ENCODE measurements at places on chromosomes 16 and 17. TPM values are rescaled to one million over a fixed set of nuclear protein-coding genes. Genes with fewer than 3 reads are reported as not detected.

GRCh38 chr17:33371377-33371776 lies 78.3 kb upstream of the ASIC2 start:
- no peak for DNase-seq

The CFAP119 gene
- total RNA-seq: 2.7 TPM

DNA sequence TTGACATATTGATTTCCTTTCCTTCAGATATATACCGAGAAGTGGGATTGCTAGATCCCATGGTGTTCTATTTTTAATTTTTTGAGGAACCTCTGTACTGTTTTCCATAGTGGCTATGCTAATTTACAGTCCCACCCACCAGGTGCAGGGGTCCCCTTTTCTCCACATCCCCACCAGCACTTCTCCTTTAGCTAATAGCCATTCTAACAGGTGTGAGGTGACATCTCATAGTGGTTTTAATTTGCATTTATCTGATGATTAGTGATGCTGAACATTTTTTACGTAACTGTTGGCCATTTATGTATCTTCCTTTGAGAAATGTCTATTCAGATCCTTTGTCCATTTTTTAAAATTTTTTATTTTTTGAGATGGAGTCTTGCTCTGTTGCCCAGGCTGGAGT lies 93.9 kb downstream of the SDR42E1 start:
- DNase-seq: no peak

DNA sequence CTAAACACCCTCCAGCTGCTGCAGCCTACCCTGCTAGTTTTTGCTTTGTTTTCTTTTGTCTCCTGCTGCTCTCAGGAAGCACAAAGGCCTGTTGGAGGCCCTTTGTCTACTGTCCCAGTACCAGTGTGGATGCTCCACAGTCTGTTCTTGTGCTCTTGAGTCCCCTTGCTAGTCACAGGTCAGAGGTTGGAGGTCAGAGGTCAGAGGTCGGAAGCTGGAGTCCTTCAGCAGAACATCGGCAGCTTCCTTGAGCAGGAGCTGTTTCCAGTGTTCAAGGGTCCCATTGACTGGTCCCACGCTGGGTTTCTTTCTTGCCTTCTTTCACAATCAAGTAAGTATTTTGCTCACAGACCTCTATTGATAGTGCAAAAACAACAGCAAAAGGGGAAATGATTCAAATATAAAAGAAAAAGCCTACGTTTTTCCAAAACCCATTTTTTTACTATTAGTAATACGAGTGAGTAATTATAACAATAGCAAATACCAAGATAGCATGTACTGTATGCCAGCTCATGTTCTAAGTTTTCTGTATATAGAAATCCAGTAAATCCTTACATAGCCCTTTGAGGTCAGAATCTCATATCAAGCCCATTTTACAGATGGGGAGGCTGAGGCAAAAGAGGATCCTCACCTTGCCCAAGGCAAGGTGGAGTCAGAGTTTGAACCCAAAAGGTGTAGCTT lies 10.9 kb upstream of the IL34 start:
- DNase-seq: no peak

The LRRC37A gene
- total RNA-seq: 5.1 TPM

GRCh38 chr16:67825119-67825518 lies 17.0 kb upstream of the THAP11 start:
- DNase-seq: no peak

GRCh38 chr16:31347445-31347844 lies 7.5 kb upstream of the ITGAX start:
- DNase-seq: no peak

The TMEM114 gene
- total RNA-seq: not detected

- no peak for DNase-seq
Observed at GRCh38 chr16:24098896-24099295, 157.2 kb upstream of the CACNG3 start.

- no peak for DNase-seq
Observed at GRCh38 chr16:79769270-79769927, 168.9 kb upstream of the MAF start.

GRCh38 chr16:14280541-14280940 lies 209.4 kb downstream of the MRTFB start:
- no peak for DNase-seq

DNA sequence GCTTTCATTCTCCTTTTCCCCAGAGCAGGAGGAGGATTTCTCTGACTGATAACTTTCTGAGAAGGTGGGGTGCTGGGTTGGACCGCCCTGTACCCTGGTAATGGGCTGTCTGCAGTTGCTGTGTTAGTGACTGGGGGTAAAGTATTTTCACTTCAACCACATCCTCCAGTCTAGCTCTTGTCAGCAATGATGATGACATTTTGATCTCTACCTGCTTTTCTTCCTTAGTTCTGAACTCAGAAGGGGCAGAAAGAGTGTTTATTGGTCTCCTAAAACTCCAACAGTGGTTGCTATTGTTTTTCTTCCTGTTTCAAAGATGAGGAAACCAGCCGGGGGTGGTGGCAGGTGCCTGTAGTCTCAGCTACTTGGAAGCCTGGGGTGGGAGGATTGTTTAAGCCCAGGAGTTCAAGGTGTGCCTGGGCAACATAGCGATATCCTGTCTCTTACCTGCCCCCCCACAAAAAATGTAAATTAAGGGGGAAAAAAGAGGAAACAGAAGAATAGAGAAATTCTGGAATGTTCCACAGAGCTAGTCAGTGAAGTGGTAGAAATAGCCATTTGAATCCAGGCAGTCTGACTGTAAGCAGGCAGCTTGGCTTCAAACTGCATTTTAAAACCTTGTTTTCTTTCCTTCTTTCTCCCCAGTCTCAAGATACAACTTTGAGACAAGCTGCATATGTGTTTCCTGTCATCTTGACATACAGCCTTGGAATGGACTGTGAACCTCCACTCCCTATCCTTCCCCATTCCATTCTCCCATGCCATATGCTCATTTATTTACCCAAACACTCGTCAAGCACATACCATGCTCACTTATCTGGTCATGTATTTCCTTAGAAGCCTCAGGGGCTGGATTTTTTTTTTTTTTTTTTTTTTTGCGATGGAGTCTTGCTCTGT lies 3.3 kb upstream of the N4BP1 start:
- DNase-seq: no peak

The PRAC2 gene
- not detected for total RNA-seq

- no peak for DNase-seq
Observed at GRCh38 chr17:72185564-72185963, 64.7 kb downstream of the SOX9 start.

The PYCARD gene
- 13.3 TPM for total RNA-seq

GRCh38 chr17:39461113-39461925 lies at the start of gene CDK12:
CDK12 (plus strand) TSS chr17:39461486; CDS start chr17:39462072, 586 bp downstream.
- DNase-seq: peak; percentile 96

The UMOD gene
- total RNA-seq: not detected

The NRN1L gene
- total RNA-seq: not detected

The KIF18B gene
- total RNA-seq: 1.7 TPM

The TRIM25 gene
- 85.3 TPM for total RNA-seq

DNA sequence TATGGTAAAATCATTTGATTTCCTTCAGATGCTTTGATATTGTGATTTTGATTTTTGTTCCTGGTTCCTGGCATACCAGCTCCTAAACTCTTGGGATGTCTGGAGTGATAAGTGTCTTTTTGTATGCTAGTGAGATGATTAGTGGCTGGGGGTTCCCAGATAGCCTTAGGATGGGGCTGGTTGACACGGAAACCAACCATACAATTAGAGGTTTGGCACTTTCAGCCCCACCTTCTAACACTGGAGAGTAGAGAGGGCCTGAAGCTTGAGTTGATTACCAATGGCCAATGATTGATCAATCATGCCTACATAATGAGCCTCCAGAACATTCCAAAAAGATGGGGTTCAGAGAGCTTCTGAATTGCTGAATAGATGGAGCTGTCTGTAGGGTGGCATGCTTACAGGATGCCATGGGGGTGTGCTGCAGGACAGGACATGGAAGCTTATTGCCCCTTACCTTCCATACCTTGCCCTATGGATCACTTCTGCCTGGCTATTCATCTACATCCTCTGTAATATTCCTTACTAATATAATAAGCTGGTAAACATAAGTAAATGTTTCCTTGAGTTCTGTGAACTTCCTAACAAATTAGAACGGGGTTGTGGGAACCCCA lies 22.8 kb downstream of the RNF112 start:
- no peak for DNase-seq

DNA sequence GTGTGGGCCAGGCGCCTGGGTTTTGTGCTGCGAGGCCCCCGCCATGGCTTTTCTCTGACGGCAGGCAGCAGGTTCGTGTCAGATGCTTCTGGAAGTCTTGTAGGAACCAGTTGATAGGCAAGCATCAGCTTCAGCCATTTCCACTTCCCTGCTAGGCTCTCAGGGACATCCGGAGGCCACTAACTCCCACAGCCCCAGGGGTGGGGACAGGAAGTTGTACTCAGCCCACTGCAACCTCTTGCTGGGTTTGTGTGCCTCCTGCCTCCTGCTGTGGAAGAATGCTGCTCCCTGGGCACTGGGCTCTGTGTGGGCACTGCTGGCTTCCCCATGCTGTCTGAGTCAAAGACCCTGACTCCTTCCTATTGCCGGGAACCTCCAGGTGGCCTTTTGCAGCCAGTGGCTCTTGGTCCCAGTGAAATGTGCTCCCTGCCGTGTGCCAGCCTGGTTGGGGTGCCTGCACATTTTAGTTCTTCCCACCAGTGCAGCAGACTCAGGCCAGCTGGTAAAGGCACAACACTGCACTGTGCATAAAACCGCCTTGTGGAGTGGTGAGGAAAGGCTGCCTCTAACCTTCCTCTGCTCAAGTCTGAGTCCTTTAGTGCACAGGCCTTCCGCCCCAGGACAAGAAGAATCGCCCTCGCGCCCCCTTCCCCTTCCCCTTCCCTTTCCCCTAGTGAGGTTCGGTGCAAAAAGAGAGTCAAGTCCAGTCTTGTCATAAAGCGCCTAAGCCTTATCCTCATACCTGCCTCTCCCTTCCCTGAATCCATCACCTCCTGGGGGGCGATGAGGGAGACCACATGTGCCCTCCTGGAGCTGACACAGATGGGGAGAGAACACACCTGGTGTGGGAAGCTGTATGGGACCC lies 16.6 kb downstream of the LDHD start:
- no peak for DNase-seq

The ENPP7 gene
- not detected for total RNA-seq

The LLGL2 gene
- 9.7 TPM for total RNA-seq

GRCh38 chr17:28398280-28398981 lies 7.6 kb downstream of the SLC46A1 start:
- no peak for DNase-seq

GRCh38 chr17:80270836-80271235 lies 10.2 kb downstream of the RNF213 start:
- no peak for DNase-seq

Data from aorta (tissue), 5 donors.